ENCODE measurements at places on chromosomes 16 and 17.

GRCh38 chr16:57704011-57704904 lies 9.7 kb downstream of the DRC7 start:
- DNase-seq: no peak

GRCh38 chr17:81621494-81622130 lies 15.3 kb downstream of the NPLOC4 start:
- DNase-seq: no peak

GRCh38 chr16:73199214-73199613 lies 151.3 kb upstream of the ZFHX3 start:
- DNase-seq: no peak

DNA sequence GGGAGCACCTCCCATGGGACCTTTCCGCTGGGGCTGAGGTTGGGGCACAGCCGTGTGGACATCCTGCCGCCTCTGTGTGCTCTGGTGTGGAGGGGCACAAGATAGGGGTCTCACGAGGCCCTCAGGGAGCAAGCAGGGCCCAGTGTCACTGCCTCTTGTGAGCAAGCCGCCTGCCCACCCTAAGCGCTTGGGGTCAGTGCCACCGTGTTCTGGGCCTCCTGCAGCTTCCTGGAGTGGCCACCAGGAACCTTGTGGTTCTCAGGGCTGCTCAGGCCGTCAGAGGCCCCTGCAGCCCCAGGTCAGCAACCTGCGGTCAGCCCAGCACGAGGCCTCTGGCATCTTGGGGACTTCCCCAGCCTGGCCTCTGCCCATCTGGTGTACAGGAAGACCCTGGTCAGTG lies 13.6 kb upstream of the CAPN15 start:
- DNase-seq: no peak

- no peak for DNase-seq
Observed at GRCh38 chr16:57464523-57464922, 2.0 kb downstream of the POLR2C start.

GRCh38 chr16:54165912-54166865 lies 120.4 kb downstream of the IRX3 start:
- DNase-seq: peak; percentile 59

- DNase-seq: no peak
Observed at GRCh38 chr17:9322326-9322725, 253.3 kb downstream of the STX8 start.

DNA sequence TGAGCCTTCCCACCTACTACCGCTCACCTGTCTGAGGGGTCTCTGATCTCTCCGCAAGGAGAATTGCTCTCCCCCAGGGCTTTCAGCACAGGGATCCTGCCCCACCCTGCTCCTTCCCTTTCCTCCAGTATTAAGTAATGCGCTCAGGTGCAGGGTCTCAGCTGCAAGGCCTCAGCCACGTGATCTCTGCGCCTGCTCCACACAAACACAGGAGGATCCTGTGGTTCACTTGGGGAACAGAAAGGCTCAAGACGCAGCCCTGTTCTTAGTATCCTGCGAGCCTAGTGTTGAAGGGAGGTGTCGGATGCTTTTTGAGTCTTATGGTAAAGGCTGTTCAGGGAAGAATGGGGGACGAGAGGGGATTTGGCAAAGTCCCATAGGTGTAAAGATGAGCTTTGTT lies 41.6 kb upstream of the GCSH start:
- no peak for DNase-seq

DNA sequence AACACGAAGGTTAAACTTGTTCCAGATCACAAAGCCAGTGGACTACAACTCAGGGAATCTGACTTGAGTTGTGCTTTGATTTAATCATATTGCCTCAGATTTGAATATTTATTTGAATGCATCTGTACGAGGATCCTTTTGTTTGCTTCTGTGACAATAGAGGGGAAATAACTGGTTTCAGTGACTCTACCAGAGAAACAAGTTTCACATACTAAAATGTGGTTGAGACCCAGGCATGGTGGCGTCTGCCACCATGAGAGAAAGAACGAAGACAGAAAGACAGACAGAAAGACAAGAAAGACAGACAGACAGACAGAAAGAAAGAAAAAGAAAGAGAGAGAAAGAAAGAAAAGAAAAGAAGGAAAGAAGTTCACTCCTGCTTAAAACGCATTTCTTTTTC lies 24.0 kb downstream of the YWHAE start:
- DNase-seq: no peak

GRCh38 chr16:49121636-49122035 lies 160.0 kb downstream of the CBLN1 start:
- DNase-seq: peak; percentile 87

- DNase-seq: no peak
Observed at GRCh38 chr16:11976850-11977375, 379 bp downstream of the SNX29 start.

- no peak for DNase-seq
Observed at GRCh38 chr17:20797292-20797691, 217.8 kb downstream of the CDRT15L2 start.

DNA sequence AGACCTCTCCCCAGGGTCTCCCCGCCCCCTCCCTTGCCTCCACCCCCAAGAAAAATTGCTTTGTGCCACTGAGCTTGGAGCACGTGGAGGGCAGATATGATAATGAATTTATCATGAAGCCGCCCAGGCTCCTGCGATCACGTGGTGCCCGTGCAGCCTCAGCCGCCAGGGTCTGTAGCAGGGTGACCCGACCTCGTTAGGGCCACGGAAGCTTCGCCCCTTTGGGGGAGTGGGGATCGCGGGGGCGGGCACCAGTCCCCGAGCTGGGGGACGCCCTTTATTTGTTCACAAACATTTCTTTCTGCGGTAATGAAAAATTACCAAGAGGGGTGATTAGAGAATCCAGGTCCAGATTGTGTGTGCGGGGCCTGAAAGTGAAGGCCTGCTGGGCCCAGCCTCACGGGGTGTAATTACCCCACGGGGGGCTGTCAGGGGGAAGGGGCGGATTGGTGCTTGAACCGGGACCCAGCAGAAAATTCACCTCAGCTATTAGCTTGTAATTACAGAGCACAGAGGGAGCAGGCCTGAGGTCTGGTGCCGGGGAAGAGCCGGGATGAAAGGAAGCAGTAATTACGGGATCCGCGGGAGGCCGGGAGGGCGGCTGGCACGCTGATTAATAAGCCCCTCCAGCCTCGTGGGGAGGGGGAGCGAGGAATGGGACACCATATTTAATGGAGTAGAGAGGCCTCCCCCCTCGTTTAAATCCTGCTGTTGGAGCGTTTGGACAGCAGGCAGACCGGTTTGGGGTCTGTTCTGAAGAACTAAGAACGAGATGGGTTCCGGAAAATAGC lies 13.3 kb downstream of the GSE1 start:
- DNase-seq: no peak

GRCh38 chr16:78866521-78866920 lies 734.0 kb downstream of the MAF start:
- no peak for DNase-seq

- no peak for DNase-seq
Observed at GRCh38 chr16:7397901-7398300, 65.3 kb downstream of the RBFOX1 start.

DNA sequence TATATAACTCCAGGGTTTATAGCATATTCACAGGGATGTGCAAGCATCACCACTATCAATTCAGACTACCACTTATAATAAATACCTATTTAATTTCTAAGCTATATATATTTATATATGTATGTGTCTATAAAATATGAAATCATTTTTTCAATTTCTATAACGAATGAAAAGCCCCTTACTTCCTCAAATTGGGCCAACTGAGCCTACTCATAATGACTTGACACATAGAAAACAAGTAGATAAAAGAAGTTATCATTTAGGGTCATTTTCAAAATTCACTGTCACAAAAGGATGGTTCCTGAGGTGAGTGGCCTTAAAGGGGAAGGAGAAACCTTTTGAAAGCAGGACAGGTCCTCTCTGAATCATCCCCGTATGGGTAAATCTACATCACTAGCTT lies 114.1 kb downstream of the ADCY9 start:
- DNase-seq: no peak

DNA sequence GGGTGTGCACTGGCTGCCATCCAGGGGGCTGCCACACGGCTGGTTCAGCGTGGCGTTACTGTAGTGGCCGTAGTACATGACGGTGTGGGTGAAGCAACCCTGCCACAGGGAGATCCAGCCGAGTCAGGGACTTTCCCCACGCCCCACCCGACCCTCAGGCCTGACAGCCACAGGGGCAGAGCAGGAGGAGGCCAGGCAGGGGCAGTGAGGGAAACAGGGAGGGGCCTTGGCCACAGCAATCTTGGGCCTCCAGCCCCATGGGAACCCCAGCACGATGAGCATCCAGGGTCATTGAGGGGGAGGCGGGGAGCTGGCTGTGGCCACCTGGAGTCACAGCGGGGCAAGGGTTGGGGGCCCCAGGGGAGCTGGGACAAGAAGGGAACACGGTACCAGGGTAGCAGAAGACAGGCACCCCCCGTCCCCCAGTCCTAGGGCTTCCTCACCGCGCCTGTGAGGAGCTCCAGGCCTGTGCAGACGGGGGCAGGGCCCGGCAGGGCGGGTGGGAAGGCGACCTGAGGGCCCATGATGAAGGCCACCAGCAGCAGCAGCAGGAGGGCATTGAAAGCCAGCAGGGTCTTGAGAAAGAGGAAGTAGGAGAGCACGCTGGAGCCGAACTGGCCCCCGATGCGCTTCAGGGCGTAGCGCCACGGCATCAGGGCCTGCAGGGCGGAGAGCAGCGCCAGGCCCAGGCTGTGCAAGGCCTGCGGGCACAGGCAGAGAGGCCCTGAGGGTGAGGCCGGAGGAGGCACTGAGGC lies 4.3 kb downstream of the TMC6 start:
- DNase-seq: no peak

DNA sequence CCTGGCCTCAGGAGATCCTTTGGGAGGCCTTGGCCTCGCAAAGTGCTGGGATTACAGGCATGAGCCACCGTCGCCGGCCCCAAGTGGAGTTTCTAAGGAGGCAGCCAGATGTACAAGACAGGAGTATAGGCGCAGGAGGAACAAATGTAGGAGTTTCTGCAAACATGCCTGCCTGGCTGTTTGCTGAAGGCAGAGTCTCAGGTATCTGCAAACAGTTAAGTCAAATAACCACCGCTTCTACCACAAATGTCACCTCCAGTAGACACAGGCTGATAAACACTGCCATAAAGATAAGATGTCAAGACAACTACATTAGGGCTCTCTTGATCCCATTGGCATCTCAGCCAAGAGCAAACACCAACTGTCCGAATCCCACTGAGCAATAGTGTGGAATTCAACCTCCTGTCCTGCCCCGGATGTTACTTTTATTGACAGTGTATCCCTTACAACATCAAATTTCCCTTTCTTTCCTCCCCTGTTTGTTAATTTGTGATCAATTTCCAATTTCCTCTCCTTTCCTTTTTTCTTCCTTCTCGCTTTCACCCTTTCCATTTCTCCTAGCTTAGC lies 5.6 kb upstream of the COG1 start:
- DNase-seq: no peak

GRCh38 chr16:50478773-50479149 lies 69.4 kb upstream of the NKD1 start:
- peak; percentile 19 for DNase-seq

GRCh38 chr17:30433514-30433913 lies 43.7 kb upstream of the GOSR1 start:
- DNase-seq: peak; percentile 94

DNA sequence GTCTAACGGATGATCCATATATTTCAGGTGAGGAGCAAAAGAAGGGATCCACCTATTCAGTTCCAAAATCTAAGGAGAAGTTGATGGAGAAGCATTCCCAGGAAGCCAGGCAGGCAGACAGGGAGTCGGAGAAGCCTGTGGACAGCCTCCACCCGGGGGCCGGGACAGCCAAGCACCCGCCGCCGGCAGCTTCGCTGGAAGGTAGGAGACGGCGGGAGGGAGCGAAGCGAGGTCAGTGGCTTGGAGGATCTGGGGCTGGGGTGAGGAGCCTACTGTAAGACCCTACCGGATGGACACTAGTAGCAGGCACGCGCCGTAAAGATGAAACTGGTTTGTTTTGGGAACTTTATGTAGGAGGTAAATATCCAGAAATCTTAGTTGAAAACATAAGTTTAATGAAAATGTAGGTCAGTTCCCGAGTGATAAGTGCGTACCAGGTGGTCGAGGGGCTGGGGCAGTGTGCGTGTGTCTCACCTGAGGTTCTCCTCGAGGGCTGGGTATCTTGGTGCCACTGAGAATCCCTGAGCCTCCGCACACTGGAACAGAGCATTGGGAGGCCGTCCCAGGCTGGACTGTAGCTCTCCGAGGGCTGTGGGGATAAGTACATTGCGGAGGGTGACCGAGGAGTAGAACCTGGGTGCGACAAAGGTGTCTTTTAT lies 714 bp downstream of the SPATA33 start:
- DNase-seq: no peak

DNA sequence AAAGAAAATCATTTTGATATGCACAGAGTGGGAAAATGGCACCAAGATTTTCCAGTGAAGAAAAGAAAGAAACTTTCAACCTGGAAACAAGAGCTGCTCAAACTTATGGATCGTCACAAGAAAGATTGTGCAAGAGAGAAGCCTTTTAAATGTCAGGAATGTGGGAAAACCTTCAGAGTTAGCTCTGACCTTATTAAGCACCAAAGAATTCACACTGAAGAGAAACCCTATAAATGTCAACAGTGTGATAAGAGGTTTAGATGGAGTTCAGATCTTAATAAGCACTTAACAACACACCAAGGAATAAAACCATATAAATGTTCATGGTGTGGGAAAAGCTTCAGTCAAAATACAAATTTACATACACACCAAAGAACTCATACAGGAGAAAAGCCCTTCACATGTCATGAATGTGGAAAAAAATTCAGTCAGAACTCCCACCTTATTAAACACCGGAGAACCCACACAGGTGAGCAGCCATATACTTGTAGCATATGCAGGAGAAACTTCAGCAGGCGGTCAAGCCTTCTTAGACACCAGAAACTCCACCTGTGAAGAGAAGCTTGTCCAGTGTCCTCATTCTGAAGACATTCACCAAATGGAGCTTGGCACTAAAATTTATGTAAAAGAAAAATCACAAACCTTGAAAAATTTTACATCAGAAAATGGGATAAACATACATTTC lies 12.2 kb downstream of the ZNF75A start:
- DNase-seq: peak; percentile 13

DNA sequence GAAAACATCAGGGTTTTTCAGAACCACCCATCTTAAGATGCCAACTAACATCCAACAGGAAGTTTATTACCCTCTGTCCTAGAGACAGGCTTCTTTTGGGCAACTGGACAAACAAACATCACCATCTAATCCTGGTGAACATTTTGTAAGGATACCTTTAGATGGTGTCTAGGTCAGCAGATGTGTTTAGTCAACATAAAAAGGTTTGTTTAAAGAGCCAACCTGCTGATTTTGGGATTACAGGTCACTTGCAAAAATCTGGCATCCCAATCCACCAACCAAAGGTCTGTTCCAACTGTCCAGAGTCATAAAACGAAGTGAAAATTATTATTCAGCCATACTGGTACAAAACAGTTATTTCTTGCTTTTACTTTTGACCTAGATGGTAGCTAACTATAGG lies 145.2 kb upstream of the C17orf78 start:
- no peak for DNase-seq

GRCh38 chr17:74010903-74011302 lies 192.6 kb upstream of the RPL38 start:
- DNase-seq: no peak

- DNase-seq: no peak
Observed at GRCh38 chr16:71914802-71915201, 19.5 kb downstream of the IST1 start.

- no peak for DNase-seq
Observed at GRCh38 chr17:77304051-77304745, 163.4 kb downstream of the SEC14L1 start.

- no peak for DNase-seq
Observed at GRCh38 chr17:68853439-68853838, 101.8 kb downstream of the ABCA8 start.

Data from epithelial cell of esophagus (primary cell).